ENCODE measurements at places on chromosomes 6 and 20.

- no peak for DNase-seq
Observed at GRCh38 chr20:20606050-20606449, 106.4 kb downstream of the RALGAPA2 start.

- DNase-seq = no peak
Observed at GRCh38 chr6:113011389-113011788, 664.3 kb downstream of the RFPL4B start.

- no peak for DNase-seq
Observed at GRCh38 chr6:12538881-12539357, 177.6 kb upstream of the PHACTR1 start.

GRCh38 chr6:159720708-159721107, 6.6 kb upstream of the WTAP start:
- no peak for DNase-seq

DNA sequence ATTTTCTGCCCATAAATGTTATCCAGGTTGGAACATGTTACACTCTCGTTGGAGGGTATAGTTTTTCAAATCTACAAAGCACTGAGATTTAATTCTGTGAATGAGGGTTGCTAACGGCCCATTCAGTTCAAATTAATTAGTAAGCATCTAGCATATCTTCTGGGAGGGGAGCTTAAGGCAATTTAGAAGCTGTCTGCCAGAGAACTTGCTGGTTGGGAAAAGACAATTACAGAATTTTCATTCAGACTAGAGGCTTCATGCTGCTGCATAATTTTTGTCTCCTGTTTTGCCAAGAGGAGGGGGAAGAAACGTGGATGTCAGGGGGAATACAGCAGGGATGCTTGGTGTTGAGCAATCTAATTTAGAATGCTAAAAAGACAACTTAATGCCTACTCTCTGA, 268.3 kb upstream of the FAM83B start:
- no peak for DNase-seq

DNA sequence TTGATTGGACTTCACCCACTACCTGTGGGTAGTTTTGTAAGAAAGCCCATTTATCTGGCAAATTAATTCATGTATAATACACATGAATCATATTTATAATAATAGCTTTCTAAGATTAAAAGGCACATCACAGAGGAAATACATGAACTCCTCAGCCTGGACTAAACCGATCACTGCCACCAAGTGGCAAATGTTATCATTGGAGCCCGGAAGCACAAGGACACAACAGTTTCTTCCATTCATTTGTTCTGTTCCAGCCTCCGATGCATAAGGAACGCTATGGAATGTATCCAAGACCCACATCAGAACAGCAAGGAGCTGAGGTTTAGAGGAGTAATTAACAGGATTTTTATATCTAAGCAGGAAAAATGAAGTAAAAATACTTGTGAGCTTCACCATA, 13.9 kb upstream of the IPCEF1 start:
- no peak for DNase-seq

- no peak for DNase-seq
Observed at GRCh38 chr6:147156799-147157382, 47.3 kb upstream of the STXBP5 start.

- no peak for DNase-seq
Observed at GRCh38 chr6:31641370-31641769, 11.1 kb downstream of the BAG6 start.

DNA sequence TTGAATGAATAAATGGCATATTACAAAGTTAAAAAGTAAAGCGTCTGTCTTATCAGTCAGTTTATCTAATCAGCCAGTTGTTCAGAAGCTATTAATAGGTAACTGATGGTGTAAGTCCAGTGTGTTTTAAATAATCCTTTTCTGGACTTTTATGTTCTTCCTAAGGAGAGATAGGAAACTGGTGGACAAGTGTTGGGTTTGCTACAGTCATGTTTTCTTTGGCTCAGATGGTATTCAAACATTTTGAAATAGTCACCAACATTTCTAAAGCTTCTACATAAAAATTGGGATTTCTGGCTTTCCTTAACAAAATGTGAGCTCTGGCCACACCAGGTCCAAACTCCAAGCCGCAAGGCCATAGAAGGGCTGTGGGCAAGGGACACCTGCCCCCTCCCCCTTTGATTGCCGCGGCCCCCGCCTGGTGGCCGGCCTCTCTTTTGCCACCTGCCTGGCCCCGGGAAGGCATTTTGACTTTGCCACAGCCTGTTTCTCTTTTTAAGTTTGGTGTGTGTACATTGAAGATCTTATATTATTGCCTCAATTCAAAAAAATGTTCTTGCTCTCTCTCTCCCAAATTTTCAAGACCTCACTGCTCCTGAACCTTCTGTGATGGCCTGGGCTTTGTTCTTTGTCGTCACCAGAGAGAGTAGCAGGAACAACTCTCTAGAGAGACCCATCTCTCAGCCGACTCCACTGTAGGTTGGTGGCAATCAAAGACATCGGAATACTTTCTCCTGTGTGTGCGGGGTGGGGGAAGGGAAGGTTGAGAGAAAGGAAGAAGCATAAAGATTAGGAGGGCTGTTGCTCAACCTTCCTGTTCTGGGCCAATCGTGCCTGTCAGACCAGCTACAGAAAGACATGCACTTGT, 84.0 kb upstream of the ZNF217 start:
- DNase-seq = no peak

DNA sequence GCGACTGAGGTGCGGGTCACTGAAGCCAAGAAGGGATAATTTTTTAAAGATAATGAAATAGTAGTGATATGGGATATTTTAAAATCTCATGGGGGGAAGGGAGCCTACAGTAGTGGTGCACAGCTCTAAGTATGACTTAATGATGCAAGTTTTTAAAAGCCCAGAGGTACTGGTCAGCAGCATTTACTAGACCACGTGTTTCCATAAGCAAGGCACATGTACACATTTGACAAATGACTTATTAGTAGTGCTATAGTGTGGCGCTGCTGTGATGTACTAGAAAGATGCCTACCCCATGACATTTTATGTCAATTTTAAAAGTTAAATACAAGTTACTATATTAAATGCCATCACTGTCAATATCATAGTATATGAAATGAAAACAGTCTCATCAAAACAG, 7.5 kb upstream of the LINC00237 start:
- DNase-seq = no peak

GRCh38 chr6:29142309-29142708, 28.4 kb upstream of the OR2J2 start:
- no peak for DNase-seq

Measured in renal cortex interstitium (tissue), 15 donors.